ENCODE measurements at places on chromosomes 3 and 15. TPM values are rescaled to one million over a fixed set of nuclear protein-coding genes. Genes with fewer than 3 reads are reported as not detected.

SEC61A1 gene
- total RNA-seq, result 248 TPM

ZIC1 gene
- 2.1 TPM for total RNA-seq

ACTR8 gene
- 32.0 TPM for total RNA-seq

ERC2 gene
- 0.53 TPM for total RNA-seq

CCR2 gene
- not detected for total RNA-seq

LIPH gene
- total RNA-seq, result 0.07 TPM

CACNA2D3 gene
- total RNA-seq, result not detected

PTX3 gene
- total RNA-seq, result 1,084 TPM

ZNF385D gene
- 0.79 TPM for total RNA-seq

MINAR1 gene
- total RNA-seq, result 0.92 TPM

DPPA2 gene
- not detected for total RNA-seq

ARID3B gene
- total RNA-seq, result 1.5 TPM

NDUFB4 gene
- 44.5 TPM for total RNA-seq

C3orf20 gene
- total RNA-seq, result not detected

CPA3 gene
- 13.2 TPM for total RNA-seq

TMC3 gene
- not detected for total RNA-seq

CCDC39 gene
- not detected for total RNA-seq

CCDC191 gene
- 1.3 TPM for total RNA-seq

AMIGO3 gene
- total RNA-seq, result not detected

LRRC31 gene
- not detected for total RNA-seq

KY gene
- total RNA-seq, result not detected

C2CD4A gene
- total RNA-seq, result 3.2 TPM

ABI3BP gene
- total RNA-seq, result 14.5 TPM

PARP15 gene
- 0.07 TPM for total RNA-seq

NCKIPSD gene
- total RNA-seq, result 6.9 TPM

LINGO1 gene
- total RNA-seq, result 0.04 TPM

SLC12A1 gene
- total RNA-seq, result not detected

ESYT3 gene
- not detected for total RNA-seq

SUCNR1 gene
- not detected for total RNA-seq

CPN2 gene
- not detected for total RNA-seq

EHHADH gene
- total RNA-seq, result 3.2 TPM

HDC gene
- not detected for total RNA-seq

HYAL3 gene
- total RNA-seq, result 9.6 TPM

ECE2 gene
- total RNA-seq, result not detected

ZBTB20 gene
- 8.8 TPM for total RNA-seq

POPDC2 gene
- total RNA-seq, result 0.11 TPM
